ENCODE measurements at places on chromosomes 13 and 19.

- no peak for DNase-seq
Measured at GRCh38 chr19:37872383-37872782, 34.0 kb downstream of the WDR87 start.

- DNase-seq: no peak
Measured at GRCh38 chr13:82898586-82898985, 983.7 kb downstream of the SLITRK1 start.

DNA sequence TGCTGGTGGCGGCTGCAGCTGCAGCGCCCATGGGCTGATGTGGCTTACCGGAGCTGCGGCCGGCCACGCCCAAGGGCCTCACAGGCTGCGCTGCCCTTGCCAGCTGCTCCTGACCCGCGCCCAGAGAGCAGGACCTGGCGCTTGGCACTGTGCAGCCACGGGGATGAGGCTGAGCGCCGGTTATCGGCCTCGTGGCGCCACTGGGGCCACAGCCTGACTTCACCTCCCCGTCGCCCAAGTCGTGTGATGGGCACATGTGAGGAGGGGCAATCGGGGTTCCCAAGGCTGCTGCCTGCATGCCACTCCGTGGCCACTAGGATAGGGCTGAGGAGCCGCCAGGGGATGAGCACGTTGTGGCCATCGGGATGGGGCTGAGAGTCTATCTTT is 77.2 kb upstream of the PABPC3 start:
- no peak for DNase-seq

GRCh38 chr13:32629313-32629712 is 43.1 kb downstream of the PDS5B start:
- no peak for DNase-seq

DNA sequence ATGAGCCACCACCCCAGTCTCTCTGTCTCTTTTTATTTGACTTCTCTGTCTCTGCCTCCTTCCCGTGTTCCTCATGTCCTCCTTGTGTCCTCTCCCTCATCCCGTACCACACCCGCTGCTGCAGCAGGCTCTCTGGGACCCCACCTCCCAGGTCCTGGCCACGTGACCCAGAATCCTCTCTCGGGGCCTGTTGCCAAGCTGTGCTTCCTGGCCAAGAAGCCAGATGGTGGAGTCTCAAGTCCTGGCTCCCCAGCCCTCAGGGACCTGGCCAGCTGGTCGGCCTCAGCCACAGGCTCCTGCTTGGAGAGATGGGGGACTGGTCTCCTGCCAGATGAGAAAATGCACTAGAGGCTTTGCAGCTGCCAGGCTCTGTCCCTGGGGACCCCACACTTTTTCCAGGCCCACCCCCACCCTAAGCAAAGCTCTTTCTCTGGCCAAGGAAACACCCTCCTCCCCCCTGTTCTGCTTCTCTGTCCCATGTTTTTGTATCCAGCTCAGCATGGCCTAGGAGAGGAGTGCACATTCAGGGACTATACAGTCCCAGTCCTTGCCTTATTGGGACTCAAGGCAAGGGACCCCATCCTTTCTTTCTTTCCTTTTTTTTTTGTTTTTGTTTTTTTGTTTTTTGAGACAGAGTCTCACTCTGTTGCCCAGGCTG is 34.3 kb upstream of the SHKBP1 start:
- DNase-seq: no peak
